ENCODE measurements at places on chromosomes 6 and 20.
A peak's percentile ranks its signal among the peaks of the same experiment; 100 is the strongest.

- DNase-seq: no peak
These were observed 142.5 kb downstream of the PREX1 start for GRCh38 chr20:48685300-48685699.

- DNase-seq: no peak
These were observed 50.9 kb downstream of the CCN2 start for GRCh38 chr6:131900231-131900630.

GRCh38 chr6:148452876-148453275 is 110.2 kb downstream of the SASH1 start:
- no peak for DNase-seq

- DNase-seq: no peak
These were observed 38.7 kb downstream of the RANBP9 start for GRCh38 chr6:13672904-13673303.

GRCh38 chr6:63572747-63573075 is 431 bp downstream of the LOC128125822 start:
- no peak for DNase-seq

DNA sequence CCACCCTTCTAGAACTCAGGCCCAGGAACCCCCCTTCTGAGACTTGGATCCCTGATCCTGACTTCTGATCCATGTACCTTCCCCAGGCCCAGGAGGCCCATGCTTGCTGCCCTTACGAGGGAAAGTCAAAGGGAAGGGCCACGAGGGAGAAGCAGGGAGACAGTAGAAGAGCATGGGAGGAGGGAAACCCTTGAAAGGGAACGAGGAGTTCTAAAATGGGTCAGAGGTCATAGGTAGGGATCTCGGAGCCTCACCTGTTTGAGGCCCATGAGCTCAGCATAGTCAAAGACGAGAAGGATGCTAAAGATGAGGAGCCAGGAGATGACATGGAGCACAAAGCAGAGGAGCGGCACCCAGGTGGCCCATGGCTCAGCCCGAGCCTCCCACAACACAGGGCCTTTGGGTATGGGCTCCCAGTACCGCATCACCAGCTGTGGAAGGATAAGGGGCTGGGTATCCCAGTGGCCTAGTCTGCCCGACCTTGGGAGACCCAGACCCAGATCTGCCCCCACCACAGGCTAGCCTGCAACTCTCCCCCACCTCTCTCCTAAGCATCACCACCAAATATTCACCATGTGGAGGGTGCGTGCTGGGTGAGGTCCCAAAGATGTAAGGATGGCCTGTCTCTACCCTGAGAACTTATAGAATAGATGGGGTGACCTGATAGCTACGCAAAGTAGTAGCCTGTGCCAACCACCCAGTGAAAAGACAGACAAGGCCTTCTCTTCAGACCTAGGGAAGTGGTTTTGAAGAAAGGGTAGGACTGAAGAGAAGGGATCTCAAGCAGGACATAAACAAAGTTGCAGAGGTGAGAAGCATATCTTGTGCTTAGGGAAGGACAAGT is 1.5 kb downstream of the NRM start:
- DNase-seq: no peak

GRCh38 chr6:3687847-3688246 is 63.7 kb downstream of the PXDC1 start:
- no peak for DNase-seq

DNA sequence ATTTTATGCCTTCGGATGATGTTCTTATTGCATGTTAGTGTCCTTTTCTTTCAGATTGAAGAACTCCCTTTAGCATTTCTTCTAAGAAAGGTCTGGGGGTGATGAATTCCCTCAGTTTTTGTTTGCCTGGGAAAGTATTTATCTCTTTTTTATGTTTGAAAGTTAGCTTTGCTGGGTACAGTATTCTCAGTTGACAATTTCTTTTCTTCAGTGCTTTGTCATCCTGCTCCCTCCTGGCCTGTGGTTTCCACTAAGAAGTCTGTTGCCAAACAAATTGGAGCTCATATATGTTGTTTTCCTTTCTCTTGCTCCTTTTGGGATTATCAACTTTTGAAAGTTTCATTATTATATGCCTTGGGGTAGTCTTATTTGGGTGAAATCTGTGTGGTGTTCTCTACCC is 11.5 kb downstream of the GRM1 start:
- no peak for DNase-seq

- DNase-seq: no peak
These were observed 24.8 kb upstream of the ANGPT4 start for GRCh38 chr20:940926-941325.

- DNase-seq: no peak
These were observed 17.6 kb downstream of the PRDM1 start for GRCh38 chr6:106103728-106104109.

DNA sequence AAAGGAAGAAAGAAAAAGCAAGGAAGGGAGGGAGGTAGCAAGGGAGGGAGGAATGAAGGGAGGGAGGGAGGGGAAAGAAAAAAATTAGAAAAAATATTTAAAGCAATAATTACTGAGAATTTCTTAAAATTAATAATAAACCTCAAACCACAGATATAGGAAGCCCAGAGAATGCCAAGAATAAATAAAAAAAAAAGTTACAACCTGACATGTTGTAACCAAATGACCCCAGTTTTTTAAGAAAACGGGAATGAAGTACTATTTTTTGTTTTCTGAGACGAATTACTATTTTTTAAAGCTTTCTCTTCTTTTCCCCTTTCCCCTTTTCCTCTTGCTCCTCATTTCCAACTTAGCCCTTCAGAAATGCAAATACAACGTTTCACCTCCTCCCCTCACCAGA is 16.7 kb downstream of the SLC17A1 start:
- no peak for DNase-seq

DNA sequence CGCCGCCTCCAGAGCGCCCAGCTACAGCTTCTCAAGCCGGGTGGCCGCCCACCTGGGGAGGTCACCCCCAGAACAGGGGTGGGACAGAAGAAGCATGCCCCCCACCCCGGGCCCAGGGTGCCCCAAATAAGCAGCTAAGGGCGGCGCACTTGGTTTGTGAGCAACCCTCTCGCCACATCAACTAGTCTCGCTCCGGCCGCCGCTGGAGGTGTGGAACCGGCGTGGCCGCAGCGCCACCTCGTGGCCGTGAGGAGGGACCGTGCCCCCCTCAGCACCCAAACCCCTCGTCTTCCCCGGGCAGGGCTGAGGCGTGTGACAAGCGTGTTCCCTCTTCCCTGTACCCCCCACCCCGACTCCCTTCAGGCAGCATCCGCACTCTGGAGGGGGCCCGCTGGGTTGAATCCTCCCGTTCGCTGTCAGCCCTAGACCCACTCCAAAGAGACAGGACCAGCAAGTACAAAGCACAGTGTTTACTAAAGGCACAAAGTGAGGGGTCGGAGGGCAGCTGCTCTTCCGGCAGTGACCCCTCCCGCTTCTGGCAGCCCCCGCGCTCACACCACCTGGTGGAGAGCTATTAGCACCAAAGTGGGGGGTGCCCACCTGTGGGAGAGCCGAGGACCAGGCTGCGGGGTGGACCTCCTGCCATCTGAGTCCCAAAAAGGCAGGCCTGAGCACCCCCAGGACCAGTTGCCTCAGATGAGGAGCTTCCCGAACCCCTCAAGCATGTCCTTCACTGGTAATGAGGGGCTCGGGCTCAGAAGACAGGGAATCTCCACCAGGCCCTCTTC is 45.4 kb downstream of the MDFI start:
- DNase-seq: peak; percentile 64

GRCh38 chr6:4374216-4374615 is 238.8 kb upstream of the ECI2 start:
- DNase-seq: no peak

DNA sequence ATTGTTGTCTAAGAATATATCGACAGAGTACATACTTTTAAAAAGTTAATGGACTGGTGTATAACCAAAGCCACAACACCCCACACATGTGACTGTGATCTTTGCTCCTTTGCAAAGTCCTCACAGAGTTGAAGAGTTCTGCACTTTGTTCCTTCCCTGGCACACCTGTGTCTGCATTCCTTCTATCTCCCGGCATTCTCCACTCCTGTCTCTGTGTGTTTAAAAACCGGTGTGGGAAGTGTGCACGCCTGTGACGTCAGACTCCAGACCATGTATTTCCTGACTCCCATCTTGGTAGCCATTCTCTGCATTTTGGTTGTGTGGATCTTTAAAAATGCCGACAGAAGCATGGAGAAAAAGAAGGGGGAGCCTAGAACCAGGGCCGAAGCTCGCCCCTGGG is at the start of gene IYD:
IYD (plus strand) TSS at position 251 of the 400 bp plus-strand sequence; CDS start at position 271, 20 bp downstream.
- no peak for DNase-seq

- DNase-seq: no peak
These were observed 55.6 kb downstream of the KIAA0408 start for GRCh38 chr6:127403636-127404035.

DNA sequence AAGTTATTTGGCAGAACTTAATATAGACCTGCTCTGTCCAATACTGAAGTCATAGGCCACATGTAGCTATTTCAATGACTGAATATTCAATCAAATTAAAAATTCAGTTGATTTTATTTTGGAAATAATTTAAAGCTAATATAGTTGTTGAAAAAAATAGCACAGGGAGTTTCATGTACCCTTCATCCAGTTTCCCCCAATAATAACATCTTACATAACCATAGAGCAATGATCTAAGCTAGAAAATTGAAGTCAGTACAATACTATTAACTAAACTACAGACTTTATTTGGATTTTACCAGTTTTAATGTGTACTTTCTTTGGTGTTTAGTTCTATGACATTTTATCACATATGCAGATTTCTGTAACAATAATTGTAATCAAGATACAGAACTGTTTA is 212.2 kb upstream of the HDDC2 start:
- DNase-seq: no peak

GRCh38 chr20:25308671-25309394 is 60.9 kb downstream of the PYGB start:
- DNase-seq: no peak

DNA sequence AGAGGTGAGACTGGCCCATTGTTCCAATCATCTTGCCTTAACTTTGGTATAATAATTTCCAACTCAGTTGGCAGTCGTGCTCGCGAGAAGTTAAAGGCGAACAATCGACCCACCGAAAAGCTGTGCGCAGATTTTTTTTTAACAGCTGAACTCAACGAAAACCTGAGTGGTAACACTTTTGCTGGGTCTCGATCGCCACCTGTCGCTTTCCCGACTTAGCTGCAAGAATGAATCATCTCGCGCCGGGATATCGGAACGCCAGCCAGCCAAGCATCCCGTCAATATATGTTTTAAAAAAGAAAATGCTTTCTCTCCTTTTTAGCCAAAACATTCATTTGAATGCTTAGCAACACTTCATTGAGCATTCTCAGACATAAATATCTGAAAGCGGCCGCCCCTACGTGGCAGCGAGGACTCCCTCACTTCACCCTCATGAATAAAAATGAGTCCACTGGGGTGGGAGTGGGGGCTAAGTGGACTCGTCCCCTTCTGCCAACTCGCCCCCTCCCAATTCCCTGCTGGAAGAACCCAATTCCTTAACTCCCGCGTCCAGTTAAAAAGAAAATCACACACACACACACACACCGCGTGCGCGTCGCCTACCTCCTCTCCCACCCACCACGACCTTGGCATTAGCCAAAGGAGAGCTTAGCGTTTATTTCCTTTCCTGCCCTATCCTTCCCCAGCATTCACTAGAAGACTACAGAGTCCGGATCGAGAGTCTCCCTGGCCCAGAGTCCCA is 1.5 kb downstream of the COL12A1 start:
- DNase-seq: no peak

DNA sequence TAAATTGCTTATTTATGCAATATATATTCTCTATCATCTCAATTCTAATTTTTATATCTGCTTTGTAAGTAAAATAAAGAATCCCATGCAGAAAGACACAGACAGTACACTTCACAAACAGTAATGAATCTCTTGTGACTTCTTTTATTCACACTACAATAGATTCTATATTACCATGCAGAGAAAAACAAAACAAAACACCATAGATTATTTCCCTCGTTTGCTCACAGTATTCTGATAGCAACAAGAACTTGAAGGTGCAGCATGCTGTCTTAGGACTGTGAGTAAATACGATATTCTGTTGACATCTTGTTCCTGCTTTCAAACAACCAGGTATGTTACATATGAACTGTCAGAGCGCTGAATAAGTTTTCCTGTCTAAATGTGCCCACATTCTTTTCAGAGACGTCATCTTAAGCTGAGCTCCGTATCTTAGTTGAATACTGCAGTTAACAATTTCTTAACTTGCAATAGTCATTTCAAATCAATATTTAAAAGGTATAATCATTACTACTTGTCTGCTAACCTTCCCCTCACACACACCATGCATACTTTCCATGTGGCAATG is 140.1 kb downstream of the BTBD9 start:
- DNase-seq: no peak

GRCh38 chr6:7685276-7685675 is 40.6 kb upstream of the BMP6 start:
- DNase-seq: no peak

GRCh38 chr20:13718171-13718570 is 66.5 kb downstream of the ESF1 start:
- no peak for DNase-seq

DNA sequence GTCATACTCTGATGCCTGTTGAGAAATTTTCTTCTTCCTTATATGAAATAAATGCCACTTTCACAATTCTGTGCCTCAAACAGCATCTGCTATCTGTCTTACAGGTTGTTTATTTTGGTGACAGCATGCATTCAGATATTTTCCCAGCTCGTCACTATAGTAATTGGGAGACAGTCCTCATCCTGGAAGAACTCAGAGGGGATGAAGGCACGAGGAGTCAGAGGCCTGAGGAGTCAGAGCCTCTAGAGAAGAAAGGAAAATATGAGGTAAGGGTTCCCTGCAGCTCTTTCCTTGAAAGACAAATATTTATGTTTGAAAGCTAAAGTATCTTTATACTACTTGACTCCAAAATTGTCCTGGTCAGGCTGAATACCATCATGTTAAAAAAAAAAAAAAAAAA is 15.8 kb downstream of the TSPYL4 start:
- no peak for DNase-seq

DNA sequence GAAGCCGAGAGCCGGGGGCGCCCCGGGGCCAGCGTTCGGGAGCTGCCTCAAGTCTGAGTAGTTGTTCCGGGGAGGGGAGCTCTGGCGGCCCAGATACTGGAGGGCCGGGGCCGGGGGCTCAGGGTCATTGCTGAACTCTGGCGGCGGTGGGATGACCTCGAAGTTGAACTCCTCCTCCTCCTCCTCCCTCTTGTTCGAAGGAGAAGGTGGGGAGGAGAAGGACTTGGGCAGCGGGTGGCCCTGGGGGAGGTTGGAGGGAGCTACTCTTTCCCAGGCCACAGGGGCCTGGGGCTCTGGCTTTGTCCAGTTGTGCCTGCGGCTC is 37.7 kb downstream of the C6orf132 start:
- DNase-seq: no peak

GRCh38 chr6:5726976-5727718 is 279.6 kb downstream of the NRN1 start:
- no peak for DNase-seq

GRCh38 chr6:143525356-143525755 is 13.8 kb upstream of the FUCA2 start:
- DNase-seq: no peak

GRCh38 chr6:111804627-111805235 is 68.5 kb downstream of the FYN start:
- DNase-seq: peak; percentile 60

DNA sequence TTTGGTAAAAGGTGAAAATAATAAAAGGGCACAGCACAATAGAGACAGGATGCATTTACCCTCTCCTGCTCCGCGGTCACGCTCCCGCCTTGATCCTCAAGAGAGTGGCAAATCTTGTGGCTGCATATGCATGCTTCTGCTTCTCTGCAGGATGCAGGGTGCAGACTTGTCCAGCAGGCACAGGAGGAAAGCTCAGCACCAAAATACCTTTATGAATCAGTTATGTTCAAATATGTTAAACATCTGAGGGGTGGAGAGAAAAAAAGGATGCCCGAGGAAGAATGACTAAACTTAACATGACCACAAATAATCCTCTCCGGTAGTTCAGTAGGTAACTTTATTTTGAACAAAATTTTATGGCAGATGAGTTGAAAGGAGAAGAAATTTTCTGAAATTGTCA is 366.1 kb upstream of the SOX4 start:
- DNase-seq: no peak

Measured in stimulated activated CD4-positive, alpha-beta T cell treated with anti-CD3 and anti-CD28 coated beads, Interleukin-12 subunit alpha, Interleukin-12 subunit beta, amount 100 ng/mL, for 48 hours (primary cell).